Activated CD4-positive, alpha-beta T cell treated with anti-CD3 and anti-CD28 coated beads for 36 hours (primary cell): ENCODE measurements at places on chromosomes 1 and 21. TPM values are rescaled to one million over a fixed set of nuclear protein-coding genes. Genes with fewer than 3 reads are reported as not detected.
A peak's percentile ranks its signal among the peaks of the same experiment; 100 is the strongest.

DNA sequence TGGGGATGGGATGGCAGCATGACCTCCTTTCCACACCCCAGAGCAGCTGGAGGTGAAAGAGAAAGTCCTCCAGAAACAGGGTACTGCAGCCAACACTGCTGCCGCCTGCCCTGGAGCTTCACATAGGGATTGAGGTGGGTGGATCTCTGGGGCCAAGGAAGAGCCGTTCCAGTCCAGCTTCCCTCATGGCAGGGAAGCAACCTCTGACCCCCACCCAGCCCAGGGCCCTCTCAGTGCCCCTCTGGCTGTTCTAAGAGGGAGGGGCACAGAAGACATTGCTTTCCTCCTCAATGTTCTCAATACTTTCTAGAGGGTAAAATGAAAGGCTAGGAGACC is 5.7 kb downstream of the KIF21B start:
- peak overlapping the region; percentile 99 for H3K4me3 ChIP-seq
- no peaks in the 10 kb centered on the region for H3K27me3 ChIP-seq
- DNase-seq = no peak
- peaks cover 19% of the 10 kb centered on the region for H3K36me3 ChIP-seq

DNA sequence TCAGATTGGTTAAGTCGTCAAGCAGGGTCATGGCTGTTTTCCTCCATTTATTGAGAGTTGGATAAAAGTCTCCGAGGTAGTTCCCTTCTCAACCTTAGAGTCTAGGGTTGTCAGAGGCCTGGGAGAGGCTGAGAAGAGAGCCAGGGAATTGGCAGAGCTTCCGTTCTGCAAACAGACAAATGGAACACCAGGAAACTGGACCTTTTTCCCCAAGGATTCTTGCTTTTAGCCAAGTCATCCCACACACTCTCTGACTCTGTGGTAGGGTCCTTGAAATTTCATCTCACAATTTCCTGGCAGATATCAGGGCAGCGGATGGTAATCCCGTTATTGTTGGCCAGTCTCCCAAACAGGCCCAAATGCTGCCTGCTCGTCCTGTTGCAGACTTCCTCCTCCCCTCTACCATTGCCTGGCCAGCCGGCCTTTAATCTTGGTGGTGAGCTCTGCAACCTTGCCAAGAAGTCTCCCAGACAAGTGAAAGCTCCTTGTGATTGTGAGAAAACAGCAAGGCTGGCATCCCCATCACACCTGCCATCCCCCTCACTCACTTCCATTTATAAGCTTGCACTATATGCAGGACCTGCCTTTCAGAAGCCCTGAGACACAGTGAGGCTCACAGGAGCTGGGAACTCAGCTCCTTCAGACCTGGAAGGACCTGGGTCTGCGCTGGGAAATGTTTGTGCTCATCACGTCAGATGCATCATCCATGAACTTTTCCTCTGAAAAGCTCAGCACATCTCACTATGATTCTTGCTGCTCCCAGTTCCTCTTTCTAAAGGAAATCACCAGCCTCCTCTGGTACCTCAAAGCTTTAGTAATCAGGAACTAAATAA is 13.7 kb upstream of the SRP9 start:
- H3K27me3 ChIP-seq = no peaks in the 10 kb centered on the region
- H3K36me3 ChIP-seq = no peaks in the 10 kb centered on the region
- no peak overlapping the region for H3K4me3 ChIP-seq

MMEL1 gene
- total RNA-seq = 0.97 TPM

GRCh38 chr1:154955718-154956543 is at the start of gene PBXIP1:
TSS of gene PBXIP1 (minus strand) at chr1:154956099. CDS start at chr1:154953721, 2,378 bp downstream.
- DNase-seq = peak; percentile 83
- H3K27me3 ChIP-seq = no peaks in the 10 kb centered on the region
- H3K36me3 ChIP-seq = peaks cover 8% of the 10 kb centered on the region
- peaks cover 82% of the 10 kb centered on the region for H3K4me1 ChIP-seq

GRCh38 chr1:156119503-156120209 is 5.1 kb downstream of the LMNA start:
- peak; percentile 40 for DNase-seq
- H3K36me3 ChIP-seq = peaks cover 21% of the 10 kb centered on the region
- H3K4me1 ChIP-seq = peaks cover 44% of the 10 kb centered on the region
- peaks cover 12% of the 10 kb centered on the region for H3K27me3 ChIP-seq
- H3K4me3 ChIP-seq = peak overlapping the region; percentile 43
- H3K27ac ChIP-seq = no peak overlapping the region

- H3K27me3 ChIP-seq = no peaks in the 10 kb centered on the region
- peaks cover 7% of the 10 kb centered on the region for H3K4me1 ChIP-seq
- no peak for DNase-seq
- H3K4me3 ChIP-seq = no peak overlapping the region
- peaks cover 22% of the 10 kb centered on the region for H3K36me3 ChIP-seq
- peak overlapping the region; percentile 63 for H3K27ac ChIP-seq
Observed at GRCh38 chr1:6591222-6591621, 11.4 kb downstream of the ZBTB48 start.

- no peaks in the 10 kb centered on the region for H3K36me3 ChIP-seq
- H3K4me1 ChIP-seq = no peaks in the 10 kb centered on the region
- H3K27ac ChIP-seq = no peak overlapping the region
- peaks cover 15% of the 10 kb centered on the region for H3K27me3 ChIP-seq
- DNase-seq = no peak
Observed at GRCh38 chr1:203100516-203100869, 14.7 kb upstream of the MYOG start.

- H3K27ac ChIP-seq = no peak overlapping the region
- no peaks in the 10 kb centered on the region for H3K27me3 ChIP-seq
- DNase-seq = no peak
- H3K4me3 ChIP-seq = no peak overlapping the region
- H3K4me1 ChIP-seq = peaks cover 8% of the 10 kb centered on the region
Observed at GRCh38 chr1:97630281-97630680, 290.6 kb downstream of the DPYD start.

- no peaks in the 10 kb centered on the region for H3K36me3 ChIP-seq
- no peak for DNase-seq
- H3K27ac ChIP-seq = no peak overlapping the region
- no peaks in the 10 kb centered on the region for H3K27me3 ChIP-seq
- H3K4me1 ChIP-seq = no peaks in the 10 kb centered on the region
Observed at GRCh38 chr1:69315823-69316222, 251.9 kb upstream of the LRRC7 start.

DNA sequence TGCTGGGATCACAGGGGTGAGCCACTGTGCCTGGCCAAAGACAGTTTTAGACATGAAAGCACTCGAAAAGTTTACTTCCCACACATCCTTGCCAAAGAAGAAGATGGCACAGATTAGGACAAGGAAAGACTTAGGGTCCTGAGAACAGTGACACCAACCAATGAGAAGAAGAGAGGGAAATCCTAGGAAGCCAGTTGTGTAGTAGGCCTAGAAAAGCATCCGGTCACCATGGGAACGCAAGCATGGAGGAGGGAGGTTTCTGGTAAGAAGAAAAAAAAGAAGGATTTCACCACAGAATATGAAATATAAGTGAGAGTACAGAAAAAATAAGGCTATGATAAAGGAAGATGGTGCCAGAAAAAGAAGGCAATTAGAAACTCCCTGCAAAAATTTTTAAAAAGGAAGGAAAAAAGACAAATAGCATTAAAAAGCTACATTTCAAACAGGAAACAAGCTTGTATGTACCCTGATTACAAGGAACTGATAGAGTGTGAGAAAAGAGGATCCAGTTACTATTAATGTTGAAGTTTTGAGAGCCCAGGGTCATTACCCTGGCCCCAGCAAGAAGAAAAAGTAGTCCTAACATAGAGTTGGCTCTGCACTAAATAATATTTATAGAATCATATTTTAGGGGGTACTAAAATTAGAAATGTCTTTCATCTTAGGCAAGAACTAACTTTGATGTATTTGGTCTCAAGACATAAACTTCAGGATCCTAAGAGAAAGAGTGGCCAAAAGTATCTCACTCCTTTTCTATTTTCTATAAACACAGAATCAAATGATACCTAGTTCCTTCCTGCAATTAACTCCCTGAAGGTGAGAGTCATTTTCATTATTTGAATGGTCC is 16.1 kb downstream of the DIPK1A start:
- no peak overlapping the region for H3K4me3 ChIP-seq
- H3K27me3 ChIP-seq = no peaks in the 10 kb centered on the region
- no peaks in the 10 kb centered on the region for H3K36me3 ChIP-seq
- peaks cover 55% of the 10 kb centered on the region for H3K4me1 ChIP-seq
- no peak overlapping the region for H3K27ac ChIP-seq
- DNase-seq = no peak

MROH9 gene
- not detected for total RNA-seq

- H3K36me3 ChIP-seq = no peaks in the 10 kb centered on the region
- peaks cover 2% of the 10 kb centered on the region for H3K27me3 ChIP-seq
- H3K4me3 ChIP-seq = no peak overlapping the region
- H3K4me1 ChIP-seq = no peaks in the 10 kb centered on the region
- H3K27ac ChIP-seq = no peak overlapping the region
- DNase-seq = no peak
Observed at GRCh38 chr1:158675563-158676323, 10.8 kb downstream of the SPTA1 start.

TFF2 gene
- total RNA-seq = not detected

GRCh38 chr1:235571482-235571881 is 67.2 kb upstream of the B3GALNT2 start:
- peaks cover 12% of the 10 kb centered on the region for H3K4me1 ChIP-seq
- no peaks in the 10 kb centered on the region for H3K27me3 ChIP-seq
- no peaks in the 10 kb centered on the region for H3K36me3 ChIP-seq
- no peak for DNase-seq
- no peak overlapping the region for H3K27ac ChIP-seq

GRCh38 chr1:43143441-43143888 is 28.6 kb downstream of the EBNA1BP2 start:
- H3K27me3 ChIP-seq = peaks cover 53% of the 10 kb centered on the region
- peaks cover 4% of the 10 kb centered on the region for H3K4me1 ChIP-seq
- H3K4me3 ChIP-seq = no peak overlapping the region
- no peaks in the 10 kb centered on the region for H3K36me3 ChIP-seq
- H3K27ac ChIP-seq = no peak overlapping the region

GPX7 gene
- total RNA-seq = 23.1 TPM

DNA sequence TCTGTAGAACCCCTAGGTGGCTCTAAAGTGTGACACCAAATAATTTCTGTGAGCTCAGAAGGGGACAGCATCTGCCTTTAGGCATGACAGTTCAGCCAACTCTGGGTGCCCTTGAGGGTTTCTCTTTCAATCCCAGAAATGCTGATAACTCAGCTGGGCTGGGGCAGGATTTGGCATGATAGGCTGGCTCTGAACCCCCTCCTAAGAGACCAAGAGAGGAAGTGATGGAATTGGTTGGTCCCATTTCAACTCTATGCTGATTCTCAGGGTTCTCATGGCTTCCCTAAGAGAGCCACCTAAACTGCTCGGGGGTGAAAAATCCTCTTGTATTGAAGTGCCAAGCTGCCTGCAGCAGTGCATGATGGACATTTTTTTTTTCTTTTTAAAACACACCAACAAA is 28.5 kb upstream of the TMEM39B start:
- no peak overlapping the region for H3K4me3 ChIP-seq
- peaks cover 57% of the 10 kb centered on the region for H3K36me3 ChIP-seq
- no peaks in the 10 kb centered on the region for H3K27me3 ChIP-seq
- H3K27ac ChIP-seq = no peak overlapping the region
- no peaks in the 10 kb centered on the region for H3K4me1 ChIP-seq
